ENCODE measurements at places on chromosomes 16 and 17.

- no peak for DNase-seq
Observed at GRCh38 chr17:1212946-1213345, 33.2 kb upstream of the ABR start.

- no peak for DNase-seq
Observed at GRCh38 chr16:86018487-86018886, 119.5 kb downstream of the IRF8 start.

GRCh38 chr16:70157477-70158260, 15.9 kb upstream of the CLEC18C start:
- DNase-seq = no peak

GRCh38 chr17:70344386-70345060, 175.2 kb downstream of the KCNJ2 start:
- no peak for DNase-seq

DNA sequence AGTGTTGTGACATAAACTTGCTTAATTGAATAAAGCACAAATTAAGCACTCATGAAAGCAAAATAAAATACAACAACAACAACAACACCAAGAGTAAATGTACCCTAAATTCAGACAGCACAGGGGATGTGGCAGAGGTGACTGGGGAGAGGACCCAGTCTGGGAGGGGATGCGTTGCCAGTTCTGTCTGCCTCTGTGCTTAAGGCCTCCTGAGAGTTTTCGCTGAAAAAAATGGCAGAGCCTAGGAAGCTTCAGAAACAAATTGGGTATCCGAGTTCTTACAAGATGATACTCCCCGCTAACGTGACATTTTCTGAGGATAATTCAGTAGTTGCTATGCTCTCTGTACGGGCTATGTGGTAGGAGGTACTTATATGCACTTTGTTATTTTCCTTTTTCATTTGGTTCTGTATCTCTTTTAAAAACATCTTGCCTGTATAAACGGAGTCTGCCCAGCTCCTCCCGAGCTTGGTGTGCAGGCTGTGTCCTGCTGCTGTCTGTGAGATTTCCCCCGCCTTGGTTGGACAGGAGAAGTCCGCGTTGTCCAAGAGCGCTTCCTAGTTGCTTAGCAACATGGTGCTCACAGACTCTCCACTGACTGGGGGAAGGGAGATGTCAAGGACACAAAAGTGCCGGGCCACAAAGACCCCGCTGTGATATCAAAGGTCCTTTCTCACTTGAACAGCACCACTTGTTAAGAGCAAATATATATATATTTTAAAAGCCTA, 134.2 kb upstream of the CPHXL start:
- peak; percentile 93 for DNase-seq

DNA sequence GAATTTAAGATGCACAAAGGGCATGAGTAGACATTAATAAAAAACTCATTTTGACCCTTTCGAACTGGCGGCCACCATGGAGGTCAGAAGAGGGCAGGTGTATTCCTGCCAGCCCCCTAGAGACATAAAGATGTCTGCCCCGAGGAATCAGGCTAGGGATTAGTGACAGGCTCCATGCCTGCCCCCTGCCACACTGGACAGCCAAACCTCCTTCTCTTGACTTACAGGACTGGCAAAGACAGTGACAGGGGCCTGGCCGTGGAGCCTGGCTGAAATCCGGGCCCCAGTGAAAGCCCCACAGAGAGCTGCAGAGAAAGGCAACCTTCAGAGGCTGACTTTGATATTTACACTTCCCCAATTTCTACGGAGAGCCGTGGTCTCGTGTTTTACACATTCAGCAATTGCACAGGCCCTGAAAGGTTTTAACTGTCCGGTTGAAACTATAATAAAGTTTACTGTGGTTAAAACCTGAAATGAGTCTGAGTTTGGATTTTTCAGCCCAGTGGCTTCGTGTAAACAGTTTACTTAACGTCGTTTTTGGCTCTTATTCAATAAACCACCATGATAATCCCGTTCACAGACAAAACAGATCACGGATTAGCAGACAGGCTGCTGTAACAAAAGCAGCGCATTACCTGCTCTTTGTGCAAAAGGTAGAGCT, 243.9 kb upstream of the MYOCD start:
- DNase-seq = no peak

DNA sequence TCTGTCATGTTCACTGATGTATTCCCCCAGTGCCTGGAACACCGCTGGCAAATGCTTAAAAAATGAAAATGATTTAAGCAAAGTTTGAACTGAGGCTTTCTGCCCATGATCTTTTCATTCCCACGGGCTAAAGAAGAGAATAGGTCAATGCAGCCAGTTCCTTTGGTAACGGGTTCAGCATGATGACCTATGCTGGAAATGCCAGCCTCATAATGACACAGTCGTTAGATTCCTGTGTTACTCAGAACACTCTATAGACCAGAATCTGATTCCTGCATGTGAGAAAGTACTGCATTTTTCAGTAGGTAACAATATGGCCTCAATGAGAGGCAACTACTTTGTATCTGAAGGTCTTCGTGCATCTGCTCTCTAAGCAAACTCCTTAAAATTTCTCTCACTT, 19.1 kb upstream of the LIMD2 start:
- DNase-seq = no peak

DNA sequence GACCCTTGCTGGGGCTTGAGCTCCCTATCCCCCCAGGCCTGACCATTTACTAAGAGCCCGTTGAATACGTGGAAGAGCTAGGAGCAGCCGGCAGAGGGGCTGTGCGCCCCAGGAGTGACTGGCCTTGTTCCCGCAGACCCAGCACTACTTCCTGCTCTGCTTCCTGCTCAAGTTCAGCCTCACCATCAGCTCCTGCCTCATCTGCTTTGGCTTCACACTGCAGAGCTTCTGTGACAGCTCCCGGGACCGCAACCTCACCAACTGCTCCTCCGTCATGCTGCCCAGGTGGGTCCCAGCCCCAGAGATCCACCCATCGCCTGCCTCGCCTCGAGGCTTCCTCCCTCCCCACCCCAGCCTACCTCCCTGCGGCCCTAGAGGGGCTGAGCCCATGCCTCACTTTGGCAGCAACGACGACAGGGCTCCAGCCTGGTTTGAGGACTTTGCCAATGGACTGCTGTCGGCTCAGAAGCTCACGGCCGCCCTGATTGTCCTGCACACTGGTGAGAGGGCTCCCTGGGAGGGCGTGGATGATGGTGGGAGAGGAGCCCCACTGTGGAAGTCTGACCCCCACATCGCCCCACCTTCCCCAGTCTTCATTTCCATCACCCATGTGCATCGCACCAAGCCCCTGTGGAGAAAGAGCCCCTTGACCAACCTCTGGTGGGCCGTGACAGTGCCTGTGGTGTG, 17.2 kb downstream of the CASKIN2 start:
- no peak for DNase-seq

GRCh38 chr16:75012380-75013081, 13.7 kb downstream of the ZNRF1 start:
- DNase-seq = no peak

- DNase-seq = no peak
Observed at GRCh38 chr17:55625521-55625920, 97.1 kb downstream of the TMEM100 start.

- DNase-seq = no peak
Observed at GRCh38 chr16:58679763-58680162, 4.8 kb downstream of the SLC38A7 start.

DNA sequence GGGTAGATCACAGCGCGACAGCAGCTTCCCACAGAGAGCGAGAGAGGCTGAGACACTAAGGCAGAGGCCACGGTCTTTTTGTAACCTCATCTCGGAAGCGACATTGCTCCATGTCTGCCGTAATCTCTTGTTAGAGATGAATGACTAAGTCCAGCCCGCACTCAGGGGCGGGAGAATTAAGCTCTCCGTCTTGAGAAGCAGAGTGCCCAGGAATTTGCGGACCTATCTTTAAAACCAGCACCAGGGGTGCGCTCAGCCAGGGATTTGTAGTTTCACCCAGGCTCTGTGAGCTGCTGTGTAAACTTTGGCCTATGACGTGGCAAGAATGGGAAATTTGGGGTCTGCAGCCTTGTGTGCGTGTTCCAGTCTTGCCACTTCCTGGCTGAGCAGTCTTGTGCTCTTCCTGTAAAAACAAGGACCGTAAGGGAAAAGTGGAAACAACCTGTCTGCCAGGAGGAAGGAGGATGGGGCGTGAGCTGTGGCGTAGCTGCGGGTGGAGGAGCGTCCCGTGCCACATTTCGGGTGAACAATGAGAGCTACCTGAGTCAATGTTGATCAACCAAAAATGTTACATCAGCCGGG, 16.0 kb upstream of the JPH3 start:
- no peak for DNase-seq

DNA sequence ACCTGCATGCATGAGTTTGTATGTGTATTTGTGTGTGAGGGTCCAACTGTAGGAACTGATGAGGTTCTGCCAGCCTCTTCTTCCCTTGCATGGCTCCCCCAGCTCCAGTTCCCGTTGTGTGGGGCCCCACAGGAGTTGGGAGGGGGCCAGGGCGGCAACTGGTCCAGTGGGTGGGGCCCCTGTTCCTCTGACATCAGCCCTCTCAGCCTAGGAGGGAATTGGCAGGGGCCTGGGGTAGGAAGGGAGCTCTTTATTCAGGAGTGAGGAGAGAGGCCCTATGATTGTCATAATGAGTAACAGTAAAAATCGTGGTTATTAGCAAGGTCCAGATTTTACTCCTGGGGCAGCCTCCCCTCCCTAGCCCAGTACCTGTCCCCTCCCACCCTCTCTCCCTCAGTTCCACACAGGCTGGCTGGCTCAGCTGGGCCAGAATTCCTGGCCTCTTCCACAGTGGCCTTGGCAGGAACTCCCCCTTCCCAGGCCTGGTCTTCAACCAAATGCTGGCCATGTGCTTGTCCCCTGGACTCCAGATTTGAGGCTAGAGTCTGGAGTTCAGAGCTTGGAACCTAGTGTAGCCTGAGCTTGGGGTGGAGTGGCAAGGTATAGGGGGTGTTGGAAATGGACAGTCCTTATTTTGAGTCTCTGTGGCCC, 18.9 kb downstream of the RARA start:
- no peak for DNase-seq

DNA sequence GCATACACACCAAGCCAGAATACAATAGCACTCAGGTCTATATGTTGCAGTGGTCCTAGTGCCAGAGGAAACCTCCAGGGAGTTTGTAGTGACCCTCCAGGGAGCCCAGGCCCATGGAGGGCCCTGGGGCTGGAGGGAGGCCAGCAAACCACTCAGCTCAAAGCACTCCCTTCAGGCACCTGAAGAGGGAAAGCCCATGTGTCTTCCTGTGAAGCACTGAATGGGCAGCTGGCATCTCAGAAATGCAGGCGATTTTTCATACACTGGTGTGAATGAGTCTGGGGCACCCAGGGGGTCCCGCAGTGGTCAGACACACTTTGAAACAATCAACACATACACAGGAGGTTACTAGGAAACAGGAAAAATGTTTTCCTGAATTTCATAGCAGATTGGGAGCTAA, 12.8 kb downstream of the TBC1D26 start:
- DNase-seq = peak; percentile 25

GRCh38 chr16:638034-638543, 2.0 kb upstream of the METTL26 start:
- no peak for DNase-seq

DNA sequence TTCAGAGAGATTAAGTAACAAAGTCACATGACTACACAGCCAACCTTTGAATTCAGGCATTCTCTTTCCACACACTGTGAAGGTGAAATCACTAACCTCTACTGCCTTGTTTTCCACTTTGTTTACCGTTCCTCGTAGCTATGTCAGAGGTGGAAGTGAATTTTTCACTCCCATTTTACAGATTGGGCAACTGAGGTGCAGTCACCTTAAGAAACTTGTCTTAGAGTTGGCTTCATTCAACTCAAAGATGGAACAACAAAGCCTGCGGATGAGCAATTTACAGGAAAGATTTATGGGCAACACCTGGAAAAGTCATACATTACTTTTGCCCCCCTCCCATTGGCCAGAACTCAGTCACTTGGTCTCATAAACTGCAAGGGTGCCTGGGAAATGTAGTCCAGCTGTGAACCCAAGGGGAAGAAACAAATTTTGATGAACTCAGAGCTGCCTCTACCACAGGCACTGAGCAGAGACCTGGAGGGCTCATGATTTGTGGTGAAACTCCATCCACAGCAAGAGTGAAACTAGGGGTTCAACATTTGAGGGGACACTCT, 784.6 kb upstream of the EEF2KMT start:
- no peak for DNase-seq

DNA sequence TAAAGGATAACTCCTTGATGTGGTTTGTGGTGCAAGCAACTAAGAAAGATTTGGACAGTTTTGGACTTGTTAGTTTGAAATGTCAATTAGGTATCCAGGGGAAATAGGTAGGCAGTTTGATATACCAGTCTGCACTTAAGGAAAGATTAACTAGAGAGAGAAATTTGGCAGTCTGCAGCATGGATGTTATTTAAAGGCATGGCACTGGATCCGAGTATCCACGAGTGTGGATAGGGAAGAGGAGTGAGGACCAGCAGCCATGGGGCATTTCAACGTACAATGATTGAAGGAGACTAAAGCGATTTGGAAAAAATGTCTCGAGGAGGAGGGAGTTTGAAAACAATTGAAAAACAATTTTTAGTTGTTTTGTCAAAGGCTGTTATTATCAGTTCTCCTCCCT, 117.4 kb downstream of the NLK start:
- no peak for DNase-seq

- DNase-seq = no peak
Observed at GRCh38 chr16:88500255-88500661, 47.2 kb downstream of the ZFPM1 start.

DNA sequence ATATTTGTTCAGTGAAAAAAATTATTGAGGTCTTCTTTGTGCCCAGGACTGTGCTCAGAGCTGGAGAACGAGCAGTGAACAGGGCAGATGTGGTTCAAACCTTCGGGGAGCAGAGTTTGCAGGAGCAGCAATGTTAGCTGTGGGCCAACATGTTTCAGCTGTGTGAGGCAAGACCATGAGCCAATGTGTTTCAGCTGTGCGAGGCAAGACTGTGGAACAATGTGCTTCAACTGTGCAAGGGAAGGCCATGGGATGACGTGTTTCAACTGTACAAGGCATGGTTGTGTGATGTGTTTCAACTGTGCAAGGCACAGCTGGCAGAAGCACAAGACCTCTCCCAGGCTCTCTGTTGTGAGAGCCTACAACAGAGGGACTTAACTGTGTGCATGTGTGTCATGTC, 35.2 kb upstream of the SDK2 start:
- no peak for DNase-seq

DNA sequence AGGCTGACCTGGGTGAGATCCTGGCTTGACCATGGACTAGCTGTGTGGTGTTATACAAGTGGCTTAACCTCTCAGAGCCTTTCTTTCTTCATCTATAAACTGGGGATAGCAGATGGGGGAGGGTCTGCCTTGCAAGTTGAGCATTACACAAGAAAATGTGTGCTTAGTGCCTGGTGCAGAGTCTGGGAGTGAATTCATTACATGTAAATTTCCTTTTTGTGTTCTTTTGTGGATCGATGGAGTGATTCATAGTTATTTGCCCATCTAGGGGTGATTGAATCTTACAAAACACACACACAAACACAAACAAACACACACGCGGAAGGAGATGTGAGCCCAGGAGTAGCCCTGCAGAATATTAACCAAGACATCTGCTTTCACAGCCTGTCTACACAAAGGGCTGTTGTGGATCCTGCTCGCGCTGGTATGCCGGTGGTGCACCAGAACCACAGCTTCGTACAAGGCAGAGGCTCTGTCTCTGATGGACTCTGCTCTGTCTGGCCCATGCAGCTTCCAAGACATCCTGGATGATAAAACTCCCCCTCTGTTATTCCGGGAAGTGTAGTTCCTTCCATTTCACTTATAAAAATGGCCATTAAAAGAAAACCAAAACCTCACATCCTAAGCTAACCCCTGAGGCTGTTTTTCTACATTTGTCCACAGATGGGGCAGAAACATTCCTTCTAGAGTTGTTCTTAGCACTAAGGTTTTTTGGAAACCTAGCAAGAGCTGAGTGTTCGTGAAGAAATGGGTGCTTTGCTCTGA, 86.1 kb downstream of the UTP18 start:
- DNase-seq = no peak
